AG08395 (cell line): ENCODE measurements at places on chromosomes 2 and 18.

- no peak for DNase-seq
These were observed 19.2 kb upstream of the ADAM23 start for GRCh38 chr2:206424134-206424533.

DNA sequence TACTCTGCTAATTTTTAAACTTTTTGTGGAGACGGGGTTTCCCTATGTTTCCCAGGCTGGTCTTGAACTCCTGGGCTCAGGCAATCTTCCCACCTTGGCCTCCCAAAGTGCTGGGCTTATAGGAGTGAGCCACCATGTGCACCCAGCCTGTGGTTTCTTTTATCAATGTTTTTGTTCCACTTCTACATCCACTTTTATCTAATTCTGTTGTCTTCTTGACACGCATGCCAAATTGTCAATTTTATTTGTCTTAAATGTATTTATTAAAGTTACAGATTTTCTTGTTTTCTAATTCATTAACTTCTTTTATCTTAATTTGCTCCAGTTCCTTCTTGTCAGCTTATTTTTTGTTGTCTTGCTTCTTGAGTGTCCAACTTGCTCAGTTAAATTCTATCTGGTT lies 43.8 kb upstream of the ASPRV1 start:
- no peak for DNase-seq

DNA sequence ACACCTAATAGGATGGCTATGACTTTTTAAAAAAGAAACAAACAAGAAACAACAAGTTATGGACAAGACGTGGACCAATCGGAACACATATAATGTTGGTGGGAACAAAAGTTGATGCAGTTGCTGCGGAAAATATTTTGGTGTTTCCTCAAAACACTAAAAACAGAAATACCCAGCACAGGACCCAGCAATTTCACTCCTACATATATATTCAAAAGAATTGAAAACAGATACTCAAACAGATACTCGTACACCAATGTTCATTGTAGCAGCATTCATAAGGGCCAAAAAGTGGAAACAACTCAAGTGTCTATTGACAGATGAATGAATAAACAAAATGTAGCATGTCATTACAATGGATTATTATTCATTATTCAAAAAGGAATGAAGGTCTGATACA lies 12.1 kb downstream of the CCDC141 start:
- DNase-seq = no peak

GRCh38 chr2:98704499-98705332 lies 26.2 kb downstream of the MGAT4A start:
- DNase-seq = no peak

- no peak for DNase-seq
These were observed 52.1 kb downstream of the LRRTM1 start for GRCh38 chr2:80252294-80252986.

DNA sequence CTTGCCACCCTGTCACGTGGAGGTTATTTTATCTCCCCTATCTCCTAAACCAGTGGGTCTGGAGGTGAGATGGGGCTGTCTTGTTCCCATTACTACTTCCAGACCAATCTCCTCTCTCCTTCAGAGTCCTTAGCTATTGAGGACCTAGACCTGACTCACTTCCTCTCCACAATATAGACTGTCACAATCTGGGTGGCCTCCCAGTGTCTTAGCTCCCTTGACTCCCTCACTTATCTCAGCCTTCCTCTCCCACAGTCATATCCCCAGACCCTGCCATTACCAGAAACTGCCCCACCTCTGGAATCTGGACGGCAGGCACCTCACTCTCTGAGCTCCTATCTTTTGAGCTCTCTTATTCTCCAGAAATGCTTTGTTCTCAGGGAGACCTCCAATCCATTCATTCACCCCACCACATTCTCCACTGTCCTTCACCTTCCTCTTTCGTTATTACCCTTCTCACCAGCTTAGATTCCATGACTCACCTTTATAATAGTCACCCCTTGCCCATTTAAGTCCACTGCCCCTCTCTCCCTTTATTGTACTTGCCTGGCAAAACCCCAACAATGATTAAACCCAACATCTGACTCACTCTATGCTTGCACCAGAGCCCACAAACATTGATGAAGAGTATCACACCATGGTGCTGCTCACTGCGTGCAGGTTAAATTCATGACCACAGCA lies 23.3 kb upstream of the SIX3 start:
- no peak for DNase-seq

- no peak for DNase-seq
These were observed 318.9 kb upstream of the ACVR2A start for GRCh38 chr2:147525819-147526489.

DNA sequence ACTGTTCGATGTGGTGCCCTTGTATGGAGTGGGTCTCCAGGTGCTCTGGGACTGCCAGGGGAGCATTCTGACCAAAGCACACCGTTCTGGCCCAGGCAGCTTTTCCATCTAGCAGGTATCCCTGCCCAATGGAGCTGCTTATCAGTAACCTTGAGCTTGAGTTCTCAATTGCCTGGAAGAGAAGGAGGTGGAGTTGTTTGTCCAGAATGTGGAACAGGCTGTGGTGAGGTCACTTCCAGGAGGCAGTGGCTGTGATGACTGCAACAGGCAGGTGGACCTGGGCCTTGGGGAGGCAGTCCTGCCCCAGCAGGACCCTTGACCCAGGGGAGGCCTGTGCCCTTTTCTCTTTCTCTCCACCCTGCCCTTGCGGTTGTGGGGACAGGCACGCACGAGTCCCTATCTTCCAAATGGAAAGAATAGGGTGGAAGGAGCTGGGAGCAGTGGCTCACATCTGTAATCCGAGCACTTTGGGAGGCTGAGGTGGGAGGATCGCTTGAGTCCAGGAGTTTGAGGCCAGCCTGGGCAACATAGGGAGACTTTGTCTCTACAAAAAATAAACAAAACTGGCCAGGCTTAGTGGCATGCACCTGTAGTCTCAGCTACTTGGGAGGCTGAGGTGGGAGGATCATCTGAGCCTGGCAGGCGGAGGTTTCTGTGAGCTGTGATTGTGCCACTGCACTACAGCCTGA lies 66.2 kb upstream of the MCFD2 start:
- no peak for DNase-seq

- DNase-seq = no peak
These were observed 81.1 kb upstream of the HS6ST1 start for GRCh38 chr2:128399690-128400291.

DNA sequence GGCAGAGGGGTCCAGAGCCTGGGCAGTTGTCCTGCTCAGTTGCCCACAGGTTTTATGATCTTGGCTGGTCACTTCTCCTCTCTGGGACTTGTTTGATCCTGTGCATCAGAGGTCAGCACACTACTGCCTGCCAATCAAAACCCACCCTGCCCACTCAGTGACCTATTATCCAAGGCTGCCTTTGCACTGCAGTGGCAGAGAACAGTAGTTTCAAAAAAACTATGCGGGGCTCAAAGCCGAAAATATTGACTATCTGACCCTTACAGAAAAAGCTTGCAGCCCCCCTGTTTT lies 218.2 kb downstream of the CYP26B1 start:
- no peak for DNase-seq
